ENCODE measurements at places on chromosomes 11 and 22.
A peak's percentile ranks its signal among the peaks of the same experiment; 100 is the strongest.

- peak; percentile 30 for DNase-seq
These were observed 28.5 kb downstream of the RSPH14 start for GRCh38 chr22:23113067-23113846.

DNA sequence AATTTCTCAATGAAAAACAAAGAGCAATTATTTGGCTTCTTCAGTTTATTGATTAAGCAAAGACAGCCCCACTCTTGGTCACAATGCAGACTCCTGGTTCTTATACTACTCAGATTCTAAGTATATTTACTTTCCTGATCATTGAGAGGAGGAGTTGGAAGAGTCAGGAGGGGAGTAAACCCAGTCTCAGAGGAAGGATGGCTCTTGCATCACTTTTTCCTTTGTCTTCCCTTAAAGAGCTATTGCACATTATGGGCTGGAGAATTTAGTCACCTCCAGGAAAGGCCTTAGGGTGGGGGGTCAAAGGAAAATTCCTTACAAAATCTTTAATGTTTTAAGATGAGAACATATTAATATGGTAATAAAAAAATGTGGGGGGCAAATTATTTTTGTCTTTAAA lies 8.1 kb downstream of the SLC17A6 start:
- DNase-seq, result no peak

- DNase-seq, result no peak
These were observed 21.5 kb upstream of the CBX7 start for GRCh38 chr22:39173787-39174497.

- no peak for DNase-seq
These were observed 16.1 kb upstream of the SLC35C1 start for GRCh38 chr11:45788887-45789286.

DNA sequence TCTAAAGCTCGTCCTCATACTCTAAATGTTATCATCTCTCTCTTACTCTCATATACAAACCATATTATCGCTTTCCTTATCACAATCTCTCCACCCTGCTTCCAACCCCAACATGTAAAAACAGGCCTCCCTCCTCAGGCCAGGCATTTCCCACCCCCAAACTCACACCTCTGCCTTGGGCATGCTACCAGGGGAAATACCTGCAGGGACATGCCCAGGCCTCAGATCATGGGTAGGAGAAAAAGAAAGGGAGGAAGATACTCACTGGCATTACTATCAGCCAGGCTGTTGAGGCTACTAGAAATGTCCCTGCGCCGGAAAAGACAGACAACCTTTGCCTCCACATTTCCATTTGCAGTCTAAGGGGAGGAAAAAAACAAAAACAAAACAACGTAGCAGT lies 1.8 kb downstream of the MTA2 start:
- no peak for DNase-seq

All from fibroblast of skin of left quadriceps (primary cell).